ENCODE measurements at places on chromosomes 5 and 9. TPM values are rescaled to one million over a fixed set of nuclear protein-coding genes. Genes with fewer than 3 reads are reported as not detected.

GRCh38 chr9:135677641-135678168 lies 14.6 kb downstream of the LCN9 start:
- DNase-seq, result no peak

GRCh38 chr9:114653556-114654159 lies 3.9 kb downstream of the TEX53 start:
- DNase-seq, result peak; percentile 48

DNA sequence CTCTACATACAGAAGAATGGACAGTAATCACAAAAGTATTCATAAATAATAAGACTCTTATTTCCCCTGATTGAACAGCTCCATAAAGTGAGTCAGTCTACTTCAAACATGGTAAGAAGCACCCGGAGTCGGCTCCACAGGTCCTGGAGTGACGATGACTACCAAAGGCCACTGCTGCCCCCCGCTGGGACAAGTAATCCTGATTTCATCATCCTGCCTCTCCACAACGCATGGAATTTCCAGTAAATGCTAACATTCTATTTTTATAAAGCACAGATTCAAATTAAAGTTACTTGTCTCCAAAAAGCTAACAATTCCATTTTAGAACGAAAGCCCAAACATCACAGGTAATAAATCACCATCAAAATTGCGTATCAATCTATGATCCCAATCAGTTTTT lies 16.2 kb downstream of the ATPSCKMT start:
- DNase-seq, result no peak

DNA sequence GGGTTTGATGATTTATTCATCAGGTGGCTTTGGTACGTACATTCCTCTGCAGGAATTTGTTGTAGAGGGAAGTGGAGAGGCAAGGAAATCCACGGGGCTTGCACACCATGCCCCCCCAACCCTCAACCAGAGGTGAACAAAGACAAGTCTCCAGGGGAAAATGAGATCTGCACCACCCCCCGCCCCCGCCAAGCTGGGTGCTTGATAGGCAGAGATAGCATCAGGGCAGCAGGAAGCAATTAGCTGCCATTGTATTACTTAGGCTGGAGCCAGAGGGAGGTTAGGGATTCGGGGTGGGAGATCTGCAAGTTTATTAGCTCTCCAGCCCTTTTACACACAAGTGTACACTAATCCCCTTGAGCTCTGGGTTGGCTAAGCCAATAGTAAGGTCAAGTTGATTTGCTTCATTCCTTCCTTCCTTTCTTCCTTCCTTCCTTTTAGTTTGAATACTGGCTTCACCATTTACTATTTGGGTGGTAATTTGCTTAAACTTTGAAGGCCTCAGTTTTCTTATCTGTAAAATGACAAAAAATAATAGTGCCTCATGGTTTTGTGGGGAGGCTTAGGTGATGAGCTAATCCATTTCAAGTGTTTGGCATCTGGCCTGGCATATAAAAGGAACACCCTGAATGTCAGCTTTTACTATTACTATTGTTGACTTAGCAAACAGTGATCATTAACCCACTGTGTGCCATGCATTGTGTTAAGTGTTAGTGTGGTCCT lies 34.1 kb downstream of the SPRY4 start:
- DNase-seq, result no peak

ZNF367 gene
- polyA plus RNA-seq, result 10.0 TPM
